Stimulated activated memory B cell treated with anti-CD40 and anti-IgM and Interleukin-4, amounts not matched to agents 10 μg/mL and 1 μg/mL and 100 μg/mL, for 72 hours (primary cell): ENCODE measurements at places on chromosomes 5 and 9.
A peak's percentile ranks its signal among the peaks of the same experiment; 100 is the strongest.

GRCh38 chr9:135850737-135851136 lies 56.6 kb downstream of the CAMSAP1 start:
- H3K27me3 ChIP-seq, result no peaks in the 10 kb centered on the region
- peaks cover 41% of the 10 kb centered on the region for H3K36me3 ChIP-seq
- H3K4me3 ChIP-seq, result no peak overlapping the region

- H3K27me3 ChIP-seq, result peaks cover 7% of the 10 kb centered on the region
- H3K27ac ChIP-seq, result no peak overlapping the region
- ATAC-seq, result no peak
- H3K4me1 ChIP-seq, result no peaks in the 10 kb centered on the region
These were observed 76.3 kb upstream of the PCSK1 start for GRCh38 chr5:96509316-96509715.

GRCh38 chr5:96067894-96068614 lies 106.4 kb upstream of the ELL2 start:
- ATAC-seq, result no peak
- H3K4me1 ChIP-seq, result peaks cover 6% of the 10 kb centered on the region
- H3K27ac ChIP-seq, result no peak overlapping the region
- no peaks in the 10 kb centered on the region for H3K27me3 ChIP-seq
- no peaks in the 10 kb centered on the region for H3K36me3 ChIP-seq

GRCh38 chr9:12065686-12066085 lies 627.5 kb upstream of the TYRP1 start:
- H3K4me1 ChIP-seq, result no peaks in the 10 kb centered on the region
- no peaks in the 10 kb centered on the region for H3K36me3 ChIP-seq
- no peak overlapping the region for H3K4me3 ChIP-seq
- H3K27me3 ChIP-seq, result no peaks in the 10 kb centered on the region

GRCh38 chr9:17462869-17463464 lies 115.9 kb upstream of the SH3GL2 start:
- H3K27ac ChIP-seq, result no peak overlapping the region
- H3K4me1 ChIP-seq, result no peaks in the 10 kb centered on the region
- no peaks in the 10 kb centered on the region for H3K36me3 ChIP-seq
- no peak overlapping the region for H3K4me3 ChIP-seq
- ATAC-seq, result no peak

GRCh38 chr9:82466616-82467260 lies 478.2 kb downstream of the SPATA31D1 start:
- no peak overlapping the region for H3K27ac ChIP-seq
- H3K4me1 ChIP-seq, result peaks cover 6% of the 10 kb centered on the region
- no peak overlapping the region for H3K4me3 ChIP-seq
- no peak for ATAC-seq
- no peaks in the 10 kb centered on the region for H3K36me3 ChIP-seq

GRCh38 chr9:129386812-129387177 lies 208.7 kb upstream of the IER5L start:
- H3K4me1 ChIP-seq, result peaks cover 19% of the 10 kb centered on the region
- H3K36me3 ChIP-seq, result no peaks in the 10 kb centered on the region
- peak overlapping the region; percentile 37 for H3K27ac ChIP-seq

DNA sequence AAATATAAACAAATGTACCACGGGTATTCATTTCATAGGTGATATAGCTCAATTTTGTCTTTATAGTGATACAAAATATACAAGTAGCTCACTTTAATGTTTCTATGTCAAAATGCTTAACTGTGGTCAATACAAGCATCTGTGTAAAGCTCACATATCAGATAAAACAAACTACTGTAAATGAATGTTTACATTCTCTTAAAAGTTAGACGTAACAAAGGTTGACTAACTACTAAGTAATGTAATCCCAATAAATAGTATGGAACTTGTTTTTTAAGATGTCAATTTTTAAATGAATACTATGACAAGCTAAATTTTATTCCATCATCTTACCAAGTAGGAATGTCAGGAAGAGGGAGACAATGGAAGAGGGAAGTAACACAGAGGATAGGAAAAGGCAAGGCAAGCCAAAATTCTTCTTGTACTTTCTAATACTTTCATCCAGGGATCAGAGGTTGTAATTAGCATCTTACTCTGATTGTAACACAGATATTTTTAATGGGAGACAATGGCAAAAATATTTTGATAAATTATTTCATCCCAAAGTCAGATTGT lies 105.5 kb downstream of the STRBP start:
- H3K27me3 ChIP-seq, result no peaks in the 10 kb centered on the region
- H3K4me1 ChIP-seq, result peaks cover 34% of the 10 kb centered on the region
- no peak for ATAC-seq
- peaks cover 28% of the 10 kb centered on the region for H3K36me3 ChIP-seq
- no peak overlapping the region for H3K27ac ChIP-seq
- H3K4me3 ChIP-seq, result no peak overlapping the region

DNA sequence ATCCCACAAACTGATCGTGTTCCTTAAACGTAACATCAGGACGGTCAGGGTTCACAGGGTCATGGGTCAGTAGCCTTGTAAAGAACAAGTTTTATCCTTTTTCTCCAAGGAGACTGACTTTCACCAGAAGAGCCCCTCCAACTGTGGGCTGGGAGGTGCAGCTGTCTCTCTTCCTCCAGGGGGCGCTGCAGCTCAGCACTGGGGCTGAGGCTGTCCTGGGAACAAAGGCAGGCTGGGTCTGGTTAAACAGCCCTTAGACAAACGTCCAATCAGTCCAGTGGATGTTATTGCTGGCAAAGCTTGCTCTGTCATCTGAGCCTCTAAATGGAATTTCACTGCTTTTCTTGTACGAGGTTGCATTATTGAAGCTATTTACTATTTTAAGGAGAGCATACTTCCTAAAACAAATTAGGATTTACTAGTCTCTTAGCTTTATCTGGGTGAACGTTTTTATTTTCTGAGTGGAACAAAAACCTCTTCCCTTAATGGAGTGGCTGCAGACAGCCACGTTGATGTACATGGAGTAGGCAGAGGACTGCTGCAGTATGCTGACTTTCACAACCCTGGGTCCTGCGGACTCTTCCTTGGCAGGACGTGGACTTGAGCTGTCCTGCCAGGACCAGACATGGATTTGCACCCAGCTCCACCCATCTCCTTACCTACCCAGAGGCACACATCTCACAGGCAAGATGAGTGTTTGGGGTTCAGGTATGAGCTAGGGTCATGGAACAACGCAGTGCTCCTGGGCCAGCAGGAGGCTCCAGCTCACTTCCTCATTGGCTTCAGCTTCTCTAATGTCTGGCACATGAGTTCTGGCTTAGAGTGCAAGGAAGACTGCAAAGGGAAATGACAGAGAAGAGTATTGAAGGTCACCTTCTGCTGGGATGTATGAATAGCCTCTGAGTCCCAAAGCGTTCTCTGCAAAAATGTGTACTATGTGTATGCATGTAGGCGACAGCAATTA lies 7.8 kb downstream of the EXOSC2 start:
- ATAC-seq, result peak; percentile 72
- H3K27ac ChIP-seq, result no peak overlapping the region
- H3K36me3 ChIP-seq, result peaks cover 64% of the 10 kb centered on the region
- H3K4me3 ChIP-seq, result no peak overlapping the region
- H3K27me3 ChIP-seq, result no peaks in the 10 kb centered on the region
- H3K4me1 ChIP-seq, result peaks cover 24% of the 10 kb centered on the region

GRCh38 chr5:54753034-54753433 lies 232.4 kb downstream of the ESM1 start:
- peak overlapping the region; percentile 86 for H3K27ac ChIP-seq
- H3K36me3 ChIP-seq, result no peaks in the 10 kb centered on the region
- H3K4me1 ChIP-seq, result peaks cover 44% of the 10 kb centered on the region
- peak overlapping the region; percentile 63 for H3K4me3 ChIP-seq
- ATAC-seq, result peak; percentile 93

- H3K27me3 ChIP-seq, result peaks cover 23% of the 10 kb centered on the region
- H3K4me3 ChIP-seq, result no peak overlapping the region
- no peak overlapping the region for H3K27ac ChIP-seq
- H3K4me1 ChIP-seq, result peaks cover 8% of the 10 kb centered on the region
- H3K36me3 ChIP-seq, result no peaks in the 10 kb centered on the region
These were observed 12.4 kb downstream of the NACC2 start for GRCh38 chr9:136082496-136083361.

- no peaks in the 10 kb centered on the region for H3K27me3 ChIP-seq
- no peak overlapping the region for H3K4me3 ChIP-seq
- no peak for ATAC-seq
- no peak overlapping the region for H3K27ac ChIP-seq
- peaks cover 4% of the 10 kb centered on the region for H3K36me3 ChIP-seq
These were observed 3.2 kb downstream of the TDRD7 start for GRCh38 chr9:97415146-97415545.

DNA sequence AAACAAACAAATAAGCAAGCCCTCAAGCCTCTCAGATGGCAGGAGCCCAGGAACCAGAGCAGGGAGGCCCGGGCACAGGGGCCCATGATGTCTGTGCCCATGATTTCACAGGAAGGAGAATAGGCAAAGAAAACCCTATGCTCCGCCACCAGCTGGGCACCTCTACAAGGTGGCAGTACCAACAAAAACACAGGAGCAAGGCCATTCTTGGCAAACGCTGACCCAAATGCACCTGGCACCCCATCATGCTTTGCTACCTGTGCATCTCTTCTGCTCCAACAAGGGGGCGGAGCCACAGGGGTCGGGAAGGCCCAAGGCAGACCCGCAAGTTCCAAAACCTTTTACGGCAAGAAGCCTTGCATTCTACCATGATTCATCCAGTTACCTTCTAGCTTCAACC lies 3.1 kb downstream of the BRD3 start:
- peaks cover 4% of the 10 kb centered on the region for H3K27me3 ChIP-seq
- H3K27ac ChIP-seq, result peak overlapping the region; percentile 86
- H3K4me3 ChIP-seq, result no peak overlapping the region
- no peak for ATAC-seq
- H3K36me3 ChIP-seq, result no peaks in the 10 kb centered on the region

DNA sequence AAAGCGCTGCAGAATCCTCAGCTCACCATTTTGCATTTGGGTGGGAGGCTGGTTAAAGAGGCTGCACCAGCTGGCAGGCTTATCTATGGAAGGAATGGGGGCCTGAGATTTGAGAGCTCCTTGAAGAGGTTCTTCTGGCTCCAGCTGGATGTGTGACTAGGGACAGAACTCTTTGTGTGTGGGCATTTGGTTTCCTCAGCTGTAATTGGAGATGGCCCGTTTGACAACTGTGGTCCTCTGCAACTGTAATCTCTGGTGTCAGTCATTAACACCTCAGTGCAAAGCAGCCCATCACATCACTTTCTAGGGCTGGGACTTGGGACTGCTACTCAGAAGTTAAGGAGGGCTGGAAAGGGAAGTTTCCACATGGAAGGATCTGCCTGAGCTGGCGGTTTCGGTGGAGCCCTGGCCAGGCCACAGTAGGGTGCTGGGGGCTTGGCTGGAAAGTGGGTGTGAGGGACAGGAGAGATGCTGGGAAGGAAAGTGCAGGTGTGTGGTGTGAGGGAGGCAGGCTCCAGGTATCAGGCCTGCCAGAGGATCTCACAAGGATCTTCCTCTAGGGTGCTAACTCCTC lies 193.8 kb downstream of the GADD45G start:
- no peak for ATAC-seq
- no peaks in the 10 kb centered on the region for H3K36me3 ChIP-seq
- H3K27me3 ChIP-seq, result no peaks in the 10 kb centered on the region
- peaks cover 6% of the 10 kb centered on the region for H3K4me1 ChIP-seq

DNA sequence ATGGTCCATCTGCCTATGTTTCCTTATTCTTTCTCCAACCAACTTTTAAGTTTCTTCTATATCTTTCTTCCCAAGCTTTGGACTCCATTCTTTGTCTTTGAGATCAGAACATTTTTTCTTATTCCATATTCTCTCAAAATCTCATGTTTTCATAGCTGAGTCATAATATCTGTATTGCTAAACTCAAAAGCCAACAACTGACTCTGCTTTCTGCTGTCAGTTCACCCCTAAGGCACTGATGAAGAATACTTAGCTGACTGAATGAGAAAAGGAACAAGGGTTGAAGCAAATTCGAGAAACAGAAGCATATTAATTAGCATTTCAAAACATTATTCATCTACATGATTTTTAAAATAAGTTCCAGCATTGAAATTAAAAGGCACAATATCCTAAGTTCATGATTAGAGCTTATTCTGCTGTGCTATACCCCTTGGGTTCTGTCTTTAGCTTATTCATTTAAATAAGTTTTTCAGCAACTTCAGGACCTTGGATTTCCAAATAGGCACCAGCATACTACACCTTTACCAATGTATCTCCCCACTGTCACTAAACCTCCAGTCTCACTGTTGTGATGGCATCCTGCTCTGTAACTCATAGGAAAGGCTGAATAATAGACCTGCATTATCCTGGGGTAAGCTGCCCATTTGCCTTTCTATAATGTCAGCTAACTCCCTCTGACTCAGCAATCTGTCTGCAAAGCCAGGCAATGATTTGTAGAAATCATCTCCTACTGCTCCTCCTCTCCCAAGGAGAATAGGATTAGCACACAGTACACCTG lies 49.9 kb upstream of the C5orf46 start:
- no peak for ATAC-seq
- H3K27ac ChIP-seq, result no peak overlapping the region
- no peaks in the 10 kb centered on the region for H3K4me1 ChIP-seq

DNA sequence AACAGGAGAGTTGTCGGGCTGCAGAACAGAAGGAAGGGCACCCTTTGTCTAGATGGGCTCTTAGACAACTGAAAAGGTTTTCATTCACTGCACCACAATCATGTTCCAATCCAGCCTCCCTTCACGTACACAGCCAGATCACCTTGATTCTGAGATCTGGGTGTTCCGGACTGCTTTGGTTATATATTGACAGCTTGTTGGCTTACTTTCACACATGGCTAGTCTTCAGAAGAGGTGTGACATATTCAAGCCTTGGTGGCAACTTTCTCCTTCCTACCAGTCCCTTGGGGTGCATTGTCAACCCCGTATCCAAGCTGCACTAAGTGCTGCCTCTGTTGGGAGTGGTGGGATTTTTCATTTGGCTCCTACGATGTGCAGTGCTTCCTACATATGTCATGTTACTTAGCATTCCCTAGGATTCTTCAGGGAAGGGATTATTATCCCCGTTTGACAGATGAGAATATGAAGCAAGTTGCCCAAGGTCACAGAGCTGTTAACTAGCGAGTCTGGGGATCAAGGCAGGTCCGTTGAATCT lies 100.6 kb downstream of the LIFR start:
- no peak overlapping the region for H3K4me3 ChIP-seq
- H3K36me3 ChIP-seq, result no peaks in the 10 kb centered on the region
- H3K4me1 ChIP-seq, result peaks cover 10% of the 10 kb centered on the region
- no peak for ATAC-seq

DNA sequence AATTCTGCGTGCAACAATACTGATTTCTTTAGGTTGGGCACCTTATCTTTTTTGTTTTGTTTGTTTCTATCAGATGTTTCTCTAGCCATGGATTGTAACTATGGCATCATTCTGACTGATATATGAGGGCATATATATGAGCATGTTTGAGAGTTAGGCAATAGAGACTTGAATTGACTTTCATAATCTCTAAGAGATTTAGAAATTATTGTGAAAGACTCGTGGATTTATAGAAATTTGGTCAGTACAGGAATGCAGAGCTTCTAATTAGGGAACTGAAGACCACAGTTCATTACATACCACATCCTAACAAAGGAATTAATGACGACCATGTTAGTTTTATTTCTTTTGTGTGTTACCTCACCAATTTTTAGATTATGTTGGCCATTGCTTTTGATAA lies 546.0 kb upstream of the GRAMD2B start:
- no peak for ATAC-seq
- no peak overlapping the region for H3K27ac ChIP-seq
- no peak overlapping the region for H3K4me3 ChIP-seq

- H3K27me3 ChIP-seq, result no peaks in the 10 kb centered on the region
- H3K36me3 ChIP-seq, result no peaks in the 10 kb centered on the region
- H3K27ac ChIP-seq, result no peak overlapping the region
- ATAC-seq, result no peak
- no peaks in the 10 kb centered on the region for H3K4me1 ChIP-seq
These were observed 11.3 kb downstream of the IL7R start for GRCh38 chr5:35867998-35868397.
